Activated CD4-positive, alpha-beta T cell treated with anti-CD3 and anti-CD28 coated beads, Interleukin-2, amount 10 ng/mL, durations not matched to agents 24 days and 14 days (primary cell): ENCODE measurements at places on chromosomes 11 and 22.

- no peak for DNase-seq
Measured at GRCh38 chr11:69310934-69311766, 17.2 kb downstream of the MYEOV start.

DNA sequence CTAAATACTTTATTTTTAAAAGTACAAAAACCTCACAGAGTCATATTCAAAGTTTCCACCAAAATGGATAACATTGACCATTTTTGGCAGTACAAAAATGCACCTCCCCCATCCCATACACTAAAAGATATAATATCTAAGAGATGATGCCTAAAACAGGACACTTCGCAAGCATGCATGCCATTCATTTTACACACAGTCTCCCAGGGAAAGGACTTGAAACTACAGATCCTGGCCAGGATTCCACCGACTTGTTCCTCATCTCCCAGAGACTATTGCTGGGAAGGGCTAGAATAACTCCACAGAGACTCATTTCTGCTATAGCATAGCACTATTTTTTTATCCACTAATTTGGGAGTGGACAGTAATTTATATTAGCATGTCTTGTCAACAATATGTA lies 81.7 kb downstream of the MTNR1B start:
- DNase-seq: no peak

DNA sequence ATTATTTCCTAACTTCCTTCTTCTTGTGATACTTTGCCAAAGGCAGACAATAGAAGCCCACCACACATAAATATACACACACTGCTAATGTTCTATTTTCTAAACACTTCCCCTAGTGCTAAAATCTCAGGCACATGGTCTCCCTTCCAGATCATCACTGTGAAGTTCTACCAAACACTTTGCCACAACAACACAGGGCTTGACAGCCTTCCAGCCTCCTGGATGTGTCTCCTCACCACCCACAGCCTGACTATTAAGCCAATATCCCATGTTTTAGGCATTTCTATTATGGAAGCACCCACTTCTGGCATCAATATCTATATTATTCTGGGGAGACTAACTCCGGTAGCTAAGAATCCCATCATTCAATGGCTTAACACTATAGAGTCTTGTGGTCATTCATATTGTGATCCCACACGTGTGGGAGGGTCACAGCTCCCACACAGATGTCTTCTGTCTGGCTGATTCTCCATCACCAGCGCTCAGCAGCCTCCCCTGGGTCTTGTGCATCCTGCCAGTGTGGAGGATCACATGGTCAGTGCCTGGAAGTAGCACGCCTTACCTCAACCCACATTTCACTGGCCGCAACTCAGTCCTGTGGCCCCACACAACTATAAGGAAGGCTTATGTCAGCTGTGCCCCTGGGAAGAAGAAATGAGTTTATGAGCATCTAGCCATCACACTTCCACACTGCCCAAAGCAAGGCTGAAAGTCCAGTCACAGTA lies 29.0 kb downstream of the SPATA19 start:
- DNase-seq: no peak

DNA sequence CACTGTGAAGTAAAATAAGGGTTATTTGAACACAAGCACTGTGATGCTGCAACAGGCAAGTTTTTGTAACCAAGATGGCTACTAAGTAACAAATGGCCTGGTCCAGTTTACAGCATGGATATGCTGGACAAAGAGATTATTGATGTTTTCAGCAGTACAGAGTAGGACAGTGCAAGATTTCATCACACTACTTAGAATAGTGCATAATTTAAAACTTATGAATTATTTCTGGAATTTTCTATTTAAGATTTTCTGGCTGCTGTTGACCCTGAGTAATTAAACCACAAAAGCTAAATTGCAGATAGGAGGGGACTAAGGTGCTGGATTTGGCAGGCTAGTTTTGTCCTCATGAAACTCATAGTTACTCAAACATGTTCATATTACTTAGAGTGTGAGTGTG lies 33.1 kb downstream of the CEP295 start:
- DNase-seq: no peak

DNA sequence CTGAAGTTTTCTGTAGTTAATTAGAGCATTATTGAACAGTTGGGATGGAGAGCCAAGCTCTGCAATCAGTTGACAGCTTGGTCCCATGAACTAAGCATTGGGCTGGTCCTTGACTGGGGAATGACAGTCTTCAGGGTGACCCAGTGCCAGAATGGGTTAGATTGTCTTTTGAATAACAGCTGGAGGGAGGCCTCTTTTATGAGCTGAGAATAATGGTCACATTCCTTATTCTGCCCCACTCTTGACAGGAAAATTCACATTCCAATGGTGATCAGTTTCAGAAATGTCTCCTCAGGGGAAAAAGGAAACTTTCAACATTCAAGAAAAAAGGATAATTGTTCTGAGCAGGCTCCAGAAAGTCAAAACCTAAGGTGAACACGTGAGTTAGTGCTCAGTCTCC lies 113.9 kb downstream of the KIRREL3 start:
- no peak for DNase-seq

GRCh38 chr11:113814181-113814580 lies 34.6 kb downstream of the CLDN25 start:
- DNase-seq: no peak

DNA sequence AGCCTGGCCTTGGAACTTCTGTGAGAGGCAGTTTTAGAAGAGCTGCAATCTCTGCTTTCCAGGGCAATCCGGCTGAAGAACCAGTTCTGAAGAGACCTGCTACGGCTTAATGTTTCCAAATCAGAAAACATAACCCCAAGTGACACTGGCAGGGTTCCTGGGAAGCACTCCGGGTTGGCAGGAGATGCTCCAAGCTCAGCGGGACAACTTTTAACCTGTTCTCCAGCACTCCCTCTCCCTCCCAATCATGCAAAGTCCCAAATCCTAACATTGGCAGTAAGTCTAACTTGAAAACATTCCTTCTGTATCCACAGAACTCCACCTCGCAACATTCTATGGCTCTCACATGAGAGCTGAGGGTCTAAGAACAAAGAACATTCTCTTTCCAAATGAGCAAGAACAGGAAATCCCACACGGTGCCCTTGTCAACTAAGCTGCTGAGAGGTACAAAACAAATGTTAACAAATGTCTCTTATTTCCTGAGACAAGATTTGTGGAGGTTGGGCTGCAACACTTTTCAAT lies 48.5 kb upstream of the MN1 start:
- DNase-seq: no peak

GRCh38 chr11:57460022-57460757 lies at the start of gene RTN4RL2:
Gene RTN4RL2, plus strand, starts transcription at chr11:57460528. Its CDS starts 338 bp downstream, at chr11:57460866.
- peak; percentile 82 for DNase-seq

DNA sequence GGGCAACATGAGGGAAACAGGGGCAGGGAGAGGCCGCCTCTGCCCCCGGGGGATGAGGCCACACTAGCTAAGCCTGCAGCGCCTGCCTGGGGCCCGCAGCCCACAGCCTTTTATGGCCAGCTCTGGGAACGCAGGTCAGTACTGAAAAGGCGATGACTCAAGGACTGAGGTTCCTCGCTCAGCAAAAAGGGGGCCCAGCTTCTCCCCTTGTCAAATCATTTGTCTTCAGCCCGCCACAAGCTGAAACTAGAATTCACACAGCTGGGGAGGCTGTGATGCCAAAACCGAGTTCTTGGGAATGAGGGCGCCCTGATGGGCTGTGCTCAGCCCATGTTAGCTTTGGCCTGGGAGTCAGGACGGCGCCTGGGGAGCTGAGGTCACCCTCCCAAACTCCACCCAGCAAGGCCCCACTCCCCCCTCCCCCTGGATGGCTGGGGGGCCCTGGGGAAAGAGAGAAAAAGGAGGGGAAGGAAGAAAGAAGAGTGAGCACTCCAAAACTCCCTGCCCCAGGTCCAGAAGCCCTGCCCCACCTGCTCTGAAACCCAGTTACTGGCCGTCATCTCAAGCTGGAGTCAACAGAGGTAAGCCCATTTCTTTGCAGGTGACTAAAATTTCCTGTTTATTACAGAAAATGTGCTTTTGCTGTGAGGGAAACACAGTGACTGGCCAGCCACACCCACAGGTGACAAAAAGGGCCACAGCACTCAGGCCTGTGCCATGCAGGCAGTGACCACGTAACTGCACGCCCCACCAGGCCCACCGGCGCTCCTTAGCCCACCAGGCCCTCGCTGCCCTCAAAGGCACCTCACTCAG lies 13.7 kb downstream of the EHD1 start:
- peak; percentile 72 for DNase-seq

GRCh38 chr11:13440100-13440855 lies 22.7 kb downstream of the BTBD10 start:
- no peak for DNase-seq

GRCh38 chr22:30523646-30524489 lies 18.4 kb upstream of the SEC14L4 start:
- DNase-seq: no peak

- DNase-seq: no peak
Measured at GRCh38 chr22:22930222-22930497, 42.5 kb downstream of the IGLL5 start.

DNA sequence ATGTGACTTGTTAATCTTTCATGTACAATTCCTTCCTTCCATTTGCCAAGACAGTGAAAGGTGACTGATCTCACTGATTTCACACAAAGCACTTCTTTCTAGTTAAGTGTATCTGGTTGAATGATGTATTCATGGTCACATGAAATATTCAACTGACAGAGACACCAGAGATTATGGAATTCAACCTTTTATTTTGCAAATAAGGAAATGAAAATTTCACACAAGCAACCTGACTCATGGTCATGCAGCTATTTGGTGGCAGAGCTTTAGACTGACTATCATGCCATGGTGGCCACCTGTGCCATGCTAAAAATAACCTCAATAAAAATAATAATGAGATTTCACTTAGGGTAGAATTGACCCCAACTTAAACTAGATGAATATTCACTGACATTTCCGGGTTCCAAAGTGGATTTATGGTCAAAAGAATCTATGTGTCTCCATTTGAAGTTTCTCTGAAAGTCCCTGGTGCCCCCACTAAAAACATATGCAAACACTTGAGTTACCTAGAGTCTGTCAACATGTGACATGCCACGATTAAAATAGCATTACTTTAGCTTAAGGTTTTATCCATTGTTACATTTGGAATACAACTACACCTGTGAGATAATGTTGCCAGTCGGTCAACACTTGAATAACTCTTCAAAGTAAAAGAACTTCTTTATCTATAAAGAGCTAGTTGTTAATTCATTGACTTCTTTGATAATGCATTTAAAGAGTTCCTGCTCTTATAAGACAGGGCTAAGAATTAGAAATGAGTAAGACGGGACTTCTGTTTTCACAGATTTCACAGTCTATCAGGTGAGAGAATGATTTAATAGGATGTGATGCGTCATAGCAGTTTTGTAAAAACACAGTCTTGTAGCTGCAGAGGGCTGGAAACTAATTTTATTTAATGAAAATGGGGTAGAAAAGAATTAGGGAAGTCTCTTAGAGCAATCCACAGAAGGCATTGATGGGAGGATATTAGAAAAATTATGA lies 94.6 kb upstream of the OR9G4 start:
- DNase-seq: no peak

DNA sequence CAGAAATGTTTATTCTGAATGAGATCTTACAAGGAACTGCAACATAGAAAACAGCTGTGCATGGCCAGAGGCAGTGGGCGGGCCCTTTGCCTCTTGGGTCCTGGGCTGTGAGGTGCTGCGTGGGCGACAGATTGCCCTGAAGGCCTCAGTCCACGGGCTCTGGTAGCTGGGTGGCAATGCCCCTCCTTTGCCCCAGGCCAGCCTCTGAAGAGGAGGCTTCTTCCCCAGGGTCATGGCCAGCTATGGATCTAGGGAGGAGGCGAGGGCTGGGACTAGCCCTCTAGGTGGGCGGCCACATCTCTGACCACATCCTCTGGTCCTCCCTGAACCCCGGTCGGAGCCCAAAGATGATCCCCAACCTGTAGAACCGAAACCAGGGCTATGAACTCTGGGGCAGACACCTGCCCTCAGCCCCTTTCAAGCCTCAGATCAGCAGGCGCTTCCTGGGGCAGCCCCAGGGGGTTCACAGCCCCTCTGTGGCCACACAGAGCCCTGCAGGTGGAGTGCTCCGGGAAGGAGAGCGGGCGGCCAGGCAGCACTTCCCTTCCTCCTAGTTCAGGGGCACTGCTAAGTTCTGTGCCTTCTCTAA lies 6.6 kb upstream of the CDC42BPG start:
- DNase-seq: peak; percentile 87

DNA sequence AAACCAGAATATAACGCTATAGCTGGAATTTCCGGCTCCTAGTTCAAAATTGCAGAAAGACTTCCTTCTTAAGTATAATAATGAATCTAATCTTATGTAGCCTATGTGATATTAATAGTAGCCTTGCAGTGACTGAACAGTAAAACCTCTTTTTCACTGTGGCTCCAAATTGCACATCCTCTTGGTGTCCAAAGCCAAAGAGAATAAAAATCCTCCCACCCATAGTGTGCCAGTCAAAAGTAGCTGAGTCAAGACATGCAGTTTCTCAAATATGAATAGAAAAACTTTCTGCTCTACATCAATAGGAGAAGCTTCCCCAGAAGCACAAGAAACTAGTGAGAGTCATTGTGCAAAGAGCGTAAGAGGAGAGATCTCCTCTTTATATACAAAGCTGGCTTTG lies 76.0 kb upstream of the PICALM start:
- no peak for DNase-seq

- no peak for DNase-seq
Measured at GRCh38 chr11:19789835-19790710, 77.4 kb downstream of the NAV2 start.

DNA sequence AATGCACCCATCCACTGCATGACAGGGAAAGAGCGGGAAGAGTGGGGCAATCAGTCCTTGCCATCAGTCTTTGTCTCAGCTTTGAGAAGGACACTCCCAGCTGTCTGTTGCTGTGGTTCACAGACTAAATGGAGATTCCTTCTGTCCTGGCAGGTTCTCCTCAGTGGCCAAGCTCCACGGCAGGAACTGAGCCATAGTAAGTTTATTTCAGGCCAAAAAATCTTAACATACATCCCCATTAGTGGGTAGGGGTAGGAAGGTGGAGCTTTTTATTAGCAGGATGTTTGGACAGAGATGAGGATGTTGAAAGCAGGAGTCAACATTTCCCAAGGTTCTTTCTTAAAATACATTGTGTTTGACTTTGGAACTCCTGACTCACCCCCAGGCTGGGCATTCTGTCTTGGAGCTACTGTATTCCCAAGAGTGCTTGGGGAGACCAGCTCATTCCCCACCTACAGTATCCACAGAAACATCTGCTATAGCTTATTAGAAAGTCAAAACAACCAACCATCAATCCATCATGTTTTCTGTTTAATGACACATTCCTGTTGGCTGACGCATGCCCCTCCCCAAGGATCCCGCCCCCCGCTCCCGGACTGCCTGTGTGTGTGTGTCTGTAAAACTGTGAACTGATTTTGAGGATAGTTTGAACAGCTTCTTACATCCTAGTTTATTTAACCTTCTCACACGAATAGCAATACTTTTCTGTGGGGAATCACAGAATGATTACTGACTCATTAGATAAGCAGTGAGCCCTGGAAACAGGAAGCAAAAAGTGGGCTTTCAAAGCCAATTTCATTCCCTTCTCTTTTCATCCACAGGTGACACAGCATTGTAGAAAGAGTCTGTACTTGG lies 109.5 kb downstream of the CCDC81 start:
- no peak for DNase-seq

GRCh38 chr11:129652835-129653234 lies 162.8 kb upstream of the TMEM45B start:
- no peak for DNase-seq
